ENCODE measurements at places on chromosomes 1 and 21.

DNA sequence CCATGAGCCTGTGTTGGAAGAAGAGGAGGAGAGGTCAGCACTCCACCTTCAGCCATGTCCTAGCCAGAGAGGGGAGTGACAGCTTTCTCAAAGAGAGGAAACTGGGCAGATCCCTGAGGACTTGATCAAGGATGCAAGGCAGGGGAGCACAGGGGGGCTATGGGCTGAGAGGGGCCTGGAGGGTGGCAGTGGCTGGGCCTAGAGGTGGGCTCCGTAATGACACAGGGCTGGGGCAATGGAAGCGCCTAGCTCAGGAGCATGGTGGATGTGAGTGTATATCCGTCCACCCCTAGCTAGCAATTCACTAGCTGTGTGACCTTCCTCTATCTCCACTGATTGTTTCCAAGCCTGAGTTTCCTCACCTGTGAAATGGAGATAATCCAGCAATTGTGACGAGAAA is 32.6 kb downstream of the NEK2 start:
- no peak overlapping the region for H3K27ac ChIP-seq
- no peaks in the 10 kb centered on the region for H3K4me1 ChIP-seq
- no peak overlapping the region for H3K4me3 ChIP-seq

GRCh38 chr1:185850366-185850765 is 116.2 kb downstream of the HMCN1 start:
- H3K4me3 ChIP-seq, result no peak overlapping the region
- H3K27me3 ChIP-seq, result no peaks in the 10 kb centered on the region
- no peaks in the 10 kb centered on the region for H3K4me1 ChIP-seq
- no peaks in the 10 kb centered on the region for H3K36me3 ChIP-seq
- H3K27ac ChIP-seq, result no peak overlapping the region
- DNase-seq, result no peak

DNA sequence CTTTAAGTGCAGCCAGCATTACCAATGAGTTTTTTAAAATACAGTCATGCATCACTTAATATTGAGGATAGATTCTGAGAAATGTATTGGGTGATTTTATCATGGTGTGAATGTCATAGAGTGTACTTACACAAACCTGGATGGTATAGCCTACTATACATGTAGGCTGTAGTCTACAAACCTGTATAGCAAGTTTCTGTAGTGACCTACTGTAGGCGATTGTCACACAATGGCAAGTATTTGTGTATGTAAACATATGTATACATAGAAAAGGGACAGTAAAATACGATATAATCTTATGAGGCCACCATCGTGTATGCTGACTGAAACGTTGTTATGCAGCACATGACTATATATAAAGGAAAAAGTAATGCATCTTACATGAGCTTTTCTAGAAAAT is 48.2 kb downstream of the RPE65 start:
- no peaks in the 10 kb centered on the region for H3K4me1 ChIP-seq
- H3K36me3 ChIP-seq, result no peaks in the 10 kb centered on the region
- no peaks in the 10 kb centered on the region for H3K27me3 ChIP-seq
- H3K4me3 ChIP-seq, result no peak overlapping the region
- no peak overlapping the region for H3K27ac ChIP-seq

DNA sequence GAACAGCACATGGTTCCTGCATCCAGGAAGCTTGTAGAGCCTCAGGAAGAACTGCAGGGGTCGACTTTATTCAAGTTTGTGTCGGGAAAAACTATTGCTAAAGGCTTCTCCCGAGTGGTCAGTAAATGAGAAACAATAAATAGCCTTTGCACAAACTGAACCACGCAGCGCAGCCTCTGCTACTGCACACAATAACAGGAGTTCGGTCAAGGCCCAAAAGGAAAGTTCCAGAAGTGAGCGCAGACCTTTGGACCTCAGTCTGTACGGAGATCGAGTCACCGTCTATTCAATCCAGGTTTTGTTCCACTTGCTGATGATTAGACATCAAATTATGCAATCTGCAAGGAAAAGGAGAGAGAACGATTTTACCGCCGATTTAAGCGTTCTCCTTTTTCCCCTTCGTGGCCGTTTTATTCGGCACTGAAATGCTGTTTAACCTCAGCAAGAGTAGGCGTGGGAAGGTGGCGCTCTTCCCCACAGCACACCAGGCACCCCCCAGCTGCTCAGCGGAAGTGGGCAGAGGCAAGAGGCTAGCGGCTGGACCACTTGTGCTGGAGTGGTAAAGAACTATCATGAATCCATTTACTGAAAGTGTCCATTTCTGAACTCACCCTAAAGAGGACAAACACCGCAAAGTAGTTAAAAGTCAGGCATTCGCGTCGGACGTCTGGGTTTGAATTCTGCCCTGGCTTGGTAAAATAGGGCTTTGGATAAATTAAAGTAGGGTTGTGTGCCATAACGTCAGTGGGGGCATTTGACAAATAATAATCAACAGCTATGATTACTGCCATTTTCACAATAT is 6.1 kb upstream of the LHX8 start:
- no peak for DNase-seq
- no peaks in the 10 kb centered on the region for H3K4me1 ChIP-seq
- no peaks in the 10 kb centered on the region for H3K36me3 ChIP-seq
- H3K4me3 ChIP-seq, result no peak overlapping the region

DNA sequence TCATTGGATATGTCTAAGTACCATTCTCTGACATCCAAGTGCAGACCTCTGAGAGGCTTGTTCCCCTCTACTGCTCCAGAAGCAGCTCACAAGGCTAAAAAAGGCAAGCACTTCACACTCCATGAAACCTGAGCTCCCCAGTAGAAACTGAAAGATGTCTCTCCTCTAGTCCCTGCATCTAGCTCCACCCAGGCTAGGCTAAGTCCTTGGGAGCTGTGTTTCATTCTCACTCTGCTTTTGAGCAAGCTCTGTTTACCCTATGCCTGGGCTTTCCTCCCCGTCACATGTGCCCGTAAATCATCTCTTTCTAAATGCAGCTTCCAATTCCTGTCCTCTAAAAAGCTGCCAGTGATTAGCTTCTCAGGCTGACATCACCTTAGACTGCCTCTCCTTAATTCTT is 39.0 kb downstream of the LRRC71 start:
- peaks cover 30% of the 10 kb centered on the region for H3K4me1 ChIP-seq
- DNase-seq, result no peak
- peaks cover 52% of the 10 kb centered on the region for H3K36me3 ChIP-seq
- no peak overlapping the region for H3K4me3 ChIP-seq
- no peak overlapping the region for H3K27ac ChIP-seq

GRCh38 chr1:176838276-176838995 is 326.1 kb downstream of the ASTN1 start:
- H3K4me3 ChIP-seq, result no peak overlapping the region
- no peaks in the 10 kb centered on the region for H3K36me3 ChIP-seq
- no peaks in the 10 kb centered on the region for H3K27me3 ChIP-seq
- no peak overlapping the region for H3K27ac ChIP-seq
- H3K4me1 ChIP-seq, result no peaks in the 10 kb centered on the region

DNA sequence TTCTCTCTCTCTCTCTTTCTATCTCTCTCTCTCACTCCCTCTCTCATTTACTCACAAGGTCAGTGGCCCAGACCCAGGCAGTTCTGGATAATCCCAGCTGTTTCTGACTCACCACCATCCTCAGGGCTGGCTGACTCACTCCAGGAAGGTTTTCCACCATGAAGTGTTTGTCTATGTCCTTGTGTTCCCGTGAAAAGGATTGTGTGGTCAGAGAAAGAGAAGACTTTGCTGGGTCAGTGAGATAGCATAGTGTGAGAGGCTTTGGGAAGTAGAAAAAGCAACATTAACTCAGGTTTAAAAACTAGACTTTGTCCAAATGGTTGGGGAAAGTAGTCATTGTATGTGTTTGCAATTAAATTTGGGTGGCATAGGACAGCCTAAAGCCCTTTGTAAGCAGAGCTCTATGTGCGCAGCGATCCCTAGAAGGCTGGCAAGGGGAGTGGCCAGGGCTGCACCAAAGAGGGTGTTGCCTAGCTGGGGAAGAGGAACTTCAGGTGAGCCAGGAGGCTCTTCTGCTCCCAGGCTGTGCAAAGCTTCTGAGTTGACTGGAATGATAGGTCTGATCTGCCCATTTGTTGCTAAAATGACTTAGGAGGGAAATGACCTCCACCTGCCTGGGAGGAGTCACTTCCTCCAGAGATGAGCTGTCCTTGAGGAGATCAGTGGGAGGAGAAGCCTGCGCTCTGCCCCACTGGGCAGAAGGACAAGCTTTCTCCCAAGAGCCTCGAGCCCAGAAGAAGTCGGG is 4.9 kb upstream of the CAPN2 start:
- H3K27me3 ChIP-seq, result no peaks in the 10 kb centered on the region
- H3K27ac ChIP-seq, result no peak overlapping the region
- peaks cover 14% of the 10 kb centered on the region for H3K4me1 ChIP-seq
- H3K36me3 ChIP-seq, result no peaks in the 10 kb centered on the region

DNA sequence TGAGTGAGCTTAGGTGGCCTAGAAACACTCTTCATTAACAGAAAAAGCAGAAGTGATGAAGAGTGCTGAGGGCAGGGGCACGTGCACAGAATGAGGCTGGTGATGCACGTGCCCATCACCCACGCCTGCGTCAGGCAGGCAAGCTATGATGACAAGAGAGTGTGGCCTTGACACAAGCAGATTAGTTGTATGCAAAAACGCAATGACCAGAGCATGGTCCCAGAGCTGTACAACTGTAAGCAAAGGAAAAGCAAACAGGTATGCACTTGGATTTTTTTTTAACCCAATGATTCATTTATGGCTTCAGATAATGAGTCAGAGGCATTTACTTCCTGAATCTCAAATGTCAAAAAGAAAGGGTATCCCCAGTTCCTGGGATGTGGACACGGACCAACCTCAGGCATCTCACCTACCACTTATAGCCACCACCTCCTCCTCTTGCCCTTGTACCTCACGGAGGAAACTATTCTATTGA is 9.1 kb upstream of the TMEM61 start:
- no peak for DNase-seq
- no peaks in the 10 kb centered on the region for H3K4me1 ChIP-seq
- no peaks in the 10 kb centered on the region for H3K36me3 ChIP-seq
- H3K27me3 ChIP-seq, result peaks cover 6% of the 10 kb centered on the region
- H3K27ac ChIP-seq, result no peak overlapping the region
- H3K4me3 ChIP-seq, result no peak overlapping the region

DNA sequence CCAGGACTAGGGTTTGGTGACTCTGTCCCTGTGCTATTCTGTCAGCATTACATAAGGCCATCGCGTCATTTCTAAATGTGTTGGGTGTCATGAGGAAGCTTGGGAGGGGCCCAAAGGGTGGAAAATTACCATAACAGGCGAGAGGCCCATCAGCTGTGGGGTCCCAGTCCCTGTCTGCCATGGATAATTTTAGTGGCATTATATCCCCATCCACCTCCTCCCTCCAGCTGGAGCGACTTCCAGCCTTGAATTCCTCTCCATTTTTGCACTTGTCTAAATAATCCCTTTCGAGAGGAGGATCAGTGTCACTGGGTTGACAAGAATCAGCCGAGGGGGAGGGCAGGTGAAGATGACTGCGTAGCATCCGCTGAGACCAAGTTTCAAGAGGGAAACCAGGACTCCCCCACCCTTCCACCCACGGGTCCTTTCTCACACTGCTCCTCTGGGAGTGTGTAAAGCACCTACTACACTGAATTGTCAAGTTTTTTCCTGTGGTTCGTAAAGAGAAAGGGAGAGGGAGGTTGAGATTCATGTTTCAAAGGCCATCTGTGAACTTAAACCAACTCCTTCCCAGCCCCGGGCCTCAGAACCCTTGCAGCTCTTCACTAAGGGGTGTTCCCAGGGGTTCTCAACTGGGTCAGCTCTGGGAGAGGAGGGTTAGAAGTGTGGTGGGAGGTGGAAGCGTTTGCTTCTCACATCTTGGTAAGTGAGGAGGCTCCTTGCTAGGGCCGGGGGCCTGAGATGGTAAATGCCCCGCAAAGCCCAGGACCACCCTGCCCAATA is 29.2 kb downstream of the VASH2 start:
- no peak for DNase-seq
- H3K27me3 ChIP-seq, result no peaks in the 10 kb centered on the region
- H3K4me3 ChIP-seq, result peak overlapping the region; percentile 22

All from CD4-positive, CD25-positive, alpha-beta regulatory T cell (primary cell).